ENCODE measurements at places on chromosomes 1 and 21.

GRCh38 chr1:209023790-209024189, 559.7 kb upstream of the CAMK1G start:
- no peak for DNase-seq

DNA sequence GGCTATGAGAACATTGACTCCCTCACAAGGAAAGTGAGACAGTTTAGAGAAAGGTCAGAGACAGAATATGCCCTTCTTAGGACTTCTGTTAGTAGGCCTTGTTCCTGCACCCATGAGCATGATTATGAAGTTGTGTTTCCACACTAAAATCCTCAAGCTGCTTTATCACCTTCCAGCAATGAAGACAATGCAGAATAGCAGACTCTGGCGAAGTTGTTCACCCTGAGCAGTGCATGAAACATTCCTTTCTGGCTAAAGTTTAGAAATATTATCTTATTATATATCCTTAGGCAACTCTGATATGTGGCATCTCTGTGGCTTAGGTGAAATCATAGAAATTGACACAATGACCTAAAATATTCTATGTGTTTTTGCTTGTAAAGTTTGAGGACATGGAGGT, 13.9 kb upstream of the OR2G2 start:
- no peak for DNase-seq

DNA sequence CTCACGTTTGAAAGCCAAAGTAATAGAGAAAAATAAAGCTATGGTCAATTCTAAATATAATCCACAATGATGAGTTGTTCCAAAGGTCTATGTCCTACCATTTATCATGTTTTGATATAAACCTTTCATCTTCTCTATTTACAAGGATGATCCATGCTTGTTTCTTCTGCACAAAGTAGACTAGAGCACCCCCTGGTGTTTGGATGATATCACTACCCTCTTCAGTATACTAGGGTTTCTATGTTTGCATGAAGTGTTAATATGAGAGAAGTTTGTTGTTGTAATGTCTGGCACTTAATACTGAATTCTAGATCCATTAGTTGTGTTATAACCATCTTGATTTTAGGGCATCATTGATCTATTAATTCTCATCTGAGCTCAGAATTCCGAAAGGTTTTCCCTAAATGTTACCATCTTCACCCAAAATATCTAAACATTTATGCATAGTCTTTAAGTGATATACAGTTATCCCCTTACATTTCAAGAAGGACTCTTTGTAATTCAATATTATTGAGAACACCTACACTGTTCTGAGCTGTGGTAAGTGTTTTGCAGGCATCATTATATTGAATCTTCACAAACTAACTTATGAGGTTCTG, 21.1 kb downstream of the CLDN8 start:
- DNase-seq: peak; percentile 20

DNA sequence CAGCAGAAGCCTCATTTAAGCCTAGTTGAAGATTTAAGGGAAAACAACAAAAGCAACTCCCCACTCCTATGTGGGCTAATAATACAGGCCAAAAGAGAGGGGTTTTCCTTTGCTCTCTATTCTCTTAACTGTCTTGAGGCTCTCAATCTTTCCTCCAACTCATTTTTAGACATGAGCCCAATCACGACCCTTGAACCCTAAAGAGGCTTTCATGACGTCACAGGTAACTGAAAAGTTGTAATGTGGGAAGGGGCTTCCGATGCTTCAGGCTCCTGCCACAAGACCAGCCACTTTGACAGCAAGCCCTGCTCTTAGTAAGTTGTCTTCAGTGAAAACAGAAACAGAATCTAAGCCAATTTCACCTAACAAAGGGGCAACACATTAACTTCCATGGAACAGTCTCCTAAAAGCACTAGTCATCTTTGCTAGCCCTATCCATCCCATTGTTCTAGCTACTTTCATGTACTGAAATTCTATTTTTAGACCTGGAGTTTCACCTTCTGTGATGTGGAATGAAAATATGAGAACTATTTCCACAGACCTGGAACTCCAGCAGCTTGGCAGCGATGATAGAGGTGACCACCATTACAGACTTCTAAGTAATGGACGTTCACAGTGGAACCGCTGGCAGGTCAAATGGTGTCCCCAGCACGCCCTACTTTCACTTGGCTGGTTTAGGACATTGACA, 36.3 kb downstream of the GPR161 start:
- DNase-seq: no peak

DNA sequence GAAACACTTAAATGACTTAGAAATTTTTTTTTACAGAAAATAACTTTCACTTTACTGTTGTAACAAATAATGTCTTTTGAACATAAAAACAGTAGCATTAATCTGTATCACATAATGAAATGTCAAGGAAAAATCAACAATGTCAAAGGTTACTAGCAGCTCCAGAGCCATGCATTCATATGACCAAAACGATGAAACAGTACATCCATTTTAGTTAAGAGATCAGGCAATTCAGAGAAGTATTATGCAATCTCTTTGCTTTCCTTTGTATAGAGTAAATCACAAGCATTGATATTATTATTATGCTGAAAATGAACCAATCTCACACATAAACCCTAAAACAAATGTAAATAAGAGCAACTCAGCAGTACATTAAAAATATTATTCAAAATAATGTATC, 748.9 kb downstream of the PLA2G4A start:
- no peak for DNase-seq

- no peak for DNase-seq
Observed at GRCh38 chr1:14296795-14297194, 301.7 kb upstream of the KAZN start.

DNA sequence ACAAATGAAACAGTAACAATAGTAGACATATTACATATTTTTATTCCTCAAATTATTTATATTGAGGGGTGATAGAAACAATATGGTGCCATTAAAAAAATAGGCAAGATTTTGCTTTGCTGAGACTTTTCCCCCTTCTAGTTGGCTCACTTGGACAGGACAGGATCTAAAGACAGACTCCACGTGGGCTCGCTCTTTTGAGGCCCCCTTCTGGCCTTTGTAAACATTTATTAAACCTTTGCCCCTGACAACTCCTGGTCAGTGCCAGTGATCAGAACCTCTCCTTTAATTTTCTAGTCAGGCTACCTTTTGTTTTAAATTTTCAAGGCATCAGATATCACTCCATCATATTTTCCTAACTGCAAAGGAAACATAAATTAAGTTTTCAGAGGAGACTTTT, 49.7 kb upstream of the IFI44L start:
- no peak for DNase-seq

DNA sequence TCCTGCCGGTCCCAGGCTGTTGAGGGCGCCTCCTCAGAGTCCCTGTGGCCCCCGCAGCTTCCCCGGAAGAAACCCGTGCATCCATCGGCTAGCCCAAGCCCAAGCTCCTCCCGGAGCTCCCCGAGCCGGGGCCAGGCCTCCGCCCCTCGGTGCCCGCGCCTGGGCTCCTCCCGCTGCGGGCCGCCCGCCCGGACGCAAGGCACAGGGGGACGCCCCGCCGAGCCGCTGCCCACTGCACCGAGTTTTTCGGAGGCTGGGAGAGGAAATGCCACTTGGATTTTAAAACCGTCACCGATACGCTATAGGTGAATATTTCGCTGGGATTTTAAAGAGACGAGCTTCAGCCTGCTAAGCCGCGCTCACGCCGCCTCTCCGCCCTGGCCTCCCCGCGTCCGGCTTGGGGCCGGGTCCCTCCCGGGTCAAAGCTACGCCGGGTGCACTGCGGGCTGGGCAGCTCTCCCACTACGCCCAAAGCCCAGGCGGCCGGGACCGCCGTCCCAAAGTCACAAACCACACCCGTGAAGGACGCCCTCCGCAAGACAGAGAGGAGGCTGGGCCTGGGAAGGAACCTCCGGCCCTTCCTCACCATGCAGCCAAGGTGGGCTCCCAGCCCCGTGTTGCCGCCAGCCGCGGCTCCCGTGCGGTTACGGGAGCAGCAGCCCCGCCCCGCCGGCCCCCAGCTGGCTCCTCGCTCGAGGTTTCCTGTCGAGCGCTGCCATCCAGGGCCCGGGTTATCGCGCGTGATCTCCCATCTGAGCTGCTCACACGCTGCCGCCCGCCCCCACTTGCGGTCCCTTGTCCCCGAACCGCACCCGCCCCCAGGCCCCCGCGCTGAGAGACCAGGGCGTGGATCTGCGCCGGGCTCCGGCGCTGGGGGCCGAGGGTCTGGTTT, 63.2 kb downstream of the CD247 start:
- peak; percentile 22 for DNase-seq

DNA sequence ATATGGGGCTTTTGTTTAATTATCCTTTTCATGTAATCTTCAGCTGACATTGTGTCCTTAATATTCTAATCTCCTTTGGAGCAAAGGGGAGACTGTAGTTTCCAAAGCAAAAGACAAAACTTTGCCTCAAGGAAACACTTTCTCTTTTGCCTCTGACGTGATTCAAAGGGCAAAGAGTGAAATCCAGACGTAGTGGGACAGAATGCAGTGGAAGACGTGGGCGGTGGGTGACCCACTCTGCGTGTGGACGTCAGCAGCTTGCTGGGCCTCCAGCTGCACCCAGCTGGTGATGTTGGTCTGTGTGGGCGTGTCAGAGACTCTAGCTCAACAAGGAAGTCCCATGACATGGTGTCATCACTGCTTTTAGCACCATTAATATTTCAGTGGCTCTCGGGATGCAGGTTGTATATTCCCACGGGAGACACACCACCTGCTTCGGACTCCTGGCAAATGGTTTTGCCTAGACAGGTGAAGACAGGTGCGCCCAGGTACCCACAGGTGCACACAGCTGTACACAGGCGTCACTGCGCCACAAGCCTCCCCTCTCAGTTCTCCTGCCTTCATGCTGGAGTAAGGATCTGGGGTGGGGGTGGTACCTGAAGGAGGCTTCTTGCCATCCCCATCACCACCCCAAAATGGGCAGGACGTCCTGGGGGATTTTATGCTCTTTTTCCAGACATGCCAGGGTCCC, 292.1 kb upstream of the VAMP3 start:
- DNase-seq: peak; percentile 74

DNA sequence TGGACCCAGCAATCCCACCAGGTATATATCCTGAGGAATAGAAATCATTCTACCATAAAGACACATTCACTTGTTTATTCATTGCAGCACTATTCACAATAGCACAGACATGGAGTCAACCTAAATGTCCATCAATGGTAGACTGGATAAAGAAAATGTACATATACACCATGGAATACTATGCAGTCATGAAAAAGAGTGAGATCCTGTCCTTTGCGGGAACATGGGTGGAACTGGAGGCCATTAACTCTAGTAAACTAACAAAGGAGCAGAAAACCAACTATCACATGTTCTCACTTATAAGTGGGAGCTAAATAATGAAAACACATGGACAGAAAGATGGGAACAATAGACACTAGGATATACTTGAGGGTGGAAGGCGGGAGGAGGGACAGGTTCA, 36.1 kb upstream of the PRKACB start:
- no peak for DNase-seq

GRCh38 chr1:244218220-244218619, 167.1 kb downstream of the ZBTB18 start:
- peak; percentile 86 for DNase-seq

GRCh38 chr1:109432336-109432735, 6.1 kb upstream of the PSMA5 start:
- no peak for DNase-seq

GRCh38 chr1:169877800-169878491, 15.8 kb downstream of the SCYL3 start:
- no peak for DNase-seq

- no peak for DNase-seq
Observed at GRCh38 chr1:185517808-185518419, 200.9 kb upstream of the IVNS1ABP start.

GRCh38 chr1:2821373-2821955, 20.0 kb upstream of the TTC34 start:
- DNase-seq: no peak

DNA sequence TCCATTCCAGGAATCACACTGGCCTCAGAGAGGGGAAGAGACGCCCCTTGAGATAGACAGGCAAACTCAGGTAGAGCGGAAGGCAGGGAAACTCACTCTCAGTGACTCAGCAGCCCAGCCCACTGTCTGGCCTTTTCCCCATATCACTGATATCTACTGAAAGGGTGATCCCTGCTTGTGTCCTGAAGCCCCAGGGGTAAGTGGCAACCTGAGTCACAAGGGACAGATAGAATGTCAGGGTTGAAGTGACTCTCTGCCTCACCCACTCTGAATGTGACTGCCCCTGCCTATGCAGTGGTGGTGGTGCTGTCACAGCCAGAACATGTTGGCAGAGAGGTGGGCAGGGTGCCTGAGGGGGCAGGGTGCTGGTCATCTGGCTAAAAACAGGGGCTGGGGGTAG, 157.5 kb upstream of the FGGY start:
- DNase-seq: no peak

- no peak for DNase-seq
Observed at GRCh38 chr1:90996742-90997413, 25.0 kb downstream of the ZNF644 start.

DNA sequence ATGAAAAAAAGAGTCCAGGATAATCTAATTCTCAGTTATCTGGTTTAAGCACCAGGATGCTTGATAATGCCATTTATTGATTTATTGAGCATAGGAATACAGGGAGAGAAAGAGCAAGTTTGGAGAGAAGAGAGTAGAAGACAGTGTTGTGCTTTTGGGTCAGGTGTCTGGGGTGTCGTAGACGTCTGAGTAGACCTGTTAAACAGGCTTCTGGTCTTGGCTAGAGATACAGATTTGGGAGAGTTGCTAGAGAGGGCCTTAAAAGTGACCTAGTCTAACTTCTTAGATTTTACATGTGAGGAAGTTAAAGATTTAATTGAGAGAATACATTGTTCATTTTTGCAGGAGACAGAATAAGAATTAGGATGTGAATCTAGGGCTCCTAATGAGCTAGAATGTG, 34.3 kb downstream of the CNST start:
- no peak for DNase-seq

DNA sequence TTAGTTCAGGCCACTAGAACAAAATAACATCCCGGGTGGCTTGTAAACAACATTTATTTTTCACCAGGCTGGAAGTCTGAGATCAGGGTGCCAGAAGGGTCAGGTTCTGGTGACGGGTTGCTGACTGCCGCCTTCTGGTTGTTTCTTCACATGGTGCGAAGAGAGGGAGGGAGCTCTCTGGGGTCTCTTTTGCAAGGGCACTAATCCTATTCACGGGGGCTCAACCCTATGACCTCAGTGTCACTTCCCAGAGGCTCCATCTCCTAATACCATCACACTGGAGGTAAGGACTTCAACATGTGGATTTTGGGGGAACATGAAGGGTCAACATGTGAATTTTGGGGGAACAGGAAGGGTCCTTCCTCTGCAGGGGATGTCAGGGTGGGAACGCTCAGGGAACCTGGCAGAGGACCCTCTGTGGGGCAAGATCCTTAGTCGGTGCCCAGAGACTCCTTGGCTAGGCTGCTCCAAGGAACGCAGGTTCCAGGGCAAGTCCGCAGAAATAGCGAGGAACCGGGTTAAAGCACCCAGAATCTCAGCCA, 8.7 kb upstream of the C2CD2 start:
- no peak for DNase-seq

GRCh38 chr1:2257245-2257627, 29.1 kb downstream of the SKI start:
- DNase-seq: peak; percentile 95

Measured in globus pallidus (tissue), 1 donor.